ENCODE measurements at places on chromosomes 2 and 18.
A peak's percentile ranks its signal among the peaks of the same experiment; 100 is the strongest.

- no peak overlapping the region for H3K27ac ChIP-seq
- H3K36me3 ChIP-seq = no peaks in the 10 kb centered on the region
- DNase-seq = no peak
- H3K4me3 ChIP-seq = no peak overlapping the region
- H3K4me1 ChIP-seq = no peaks in the 10 kb centered on the region
Measured at GRCh38 chr18:28459587-28459986, 282.7 kb upstream of the CDH2 start.

GRCh38 chr2:130390460-130391057 is 34.7 kb downstream of the PTPN18 start:
- peaks cover 28% of the 10 kb centered on the region for H3K27me3 ChIP-seq
- no peak for DNase-seq
- H3K36me3 ChIP-seq = peaks cover 2% of the 10 kb centered on the region
- H3K4me3 ChIP-seq = peak overlapping the region; percentile 85

DNA sequence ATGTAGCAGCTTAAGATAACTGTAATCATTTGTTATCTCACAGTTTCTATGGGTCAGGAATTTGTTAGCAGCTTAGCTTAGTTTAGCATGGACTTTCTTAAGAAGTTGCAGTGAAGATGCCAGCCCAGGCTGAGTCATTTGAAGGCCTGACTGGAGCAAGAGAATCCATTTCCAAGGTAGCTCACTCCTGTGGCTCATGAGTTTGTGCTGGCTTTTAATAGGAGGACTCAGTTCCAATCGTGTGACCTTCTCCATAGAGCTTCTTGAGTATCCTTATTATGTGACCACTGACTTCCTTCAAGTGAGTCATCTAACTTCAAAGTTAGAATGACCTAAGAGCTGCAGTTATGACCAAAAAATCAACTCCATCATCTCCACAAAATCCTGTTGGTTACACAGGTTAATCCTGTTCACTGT is 1.4 kb downstream of the GPATCH11 start:
- peaks cover 22% of the 10 kb centered on the region for H3K36me3 ChIP-seq
- H3K27me3 ChIP-seq = no peaks in the 10 kb centered on the region
- no peak for DNase-seq

DNA sequence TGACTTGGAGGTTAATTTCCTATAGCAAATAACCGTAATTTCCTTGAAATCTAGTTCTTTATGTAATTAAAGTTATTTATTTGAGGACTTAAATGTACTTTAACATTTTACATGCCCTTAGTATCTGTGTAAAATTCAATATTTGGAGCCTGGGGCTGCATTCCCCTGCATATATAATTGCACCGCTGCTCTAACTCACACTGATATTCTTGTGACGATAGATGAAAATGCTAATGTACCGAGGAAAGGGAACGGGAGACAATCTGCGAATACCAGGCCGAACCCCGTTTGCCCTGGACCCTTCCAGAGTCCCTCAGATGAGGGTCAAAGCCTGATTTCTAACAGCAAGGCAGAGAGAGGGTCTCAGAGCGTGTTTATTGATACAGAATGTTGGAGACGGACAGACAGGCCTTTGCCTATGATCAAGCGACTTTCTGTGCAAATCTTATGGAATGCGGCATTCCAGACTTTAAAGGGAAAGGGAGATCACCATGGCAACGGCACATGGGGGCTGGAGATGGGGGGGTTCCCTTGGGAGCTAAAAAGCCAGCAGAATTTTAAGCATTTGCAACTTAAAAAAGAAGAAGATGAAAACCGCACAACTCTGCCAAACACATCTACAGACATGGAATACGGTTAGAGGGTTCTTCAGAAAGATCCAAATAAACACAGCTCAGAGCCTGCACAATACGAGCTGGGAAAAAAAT is 57.6 kb upstream of the TWIST2 start:
- no peaks in the 10 kb centered on the region for H3K4me1 ChIP-seq
- no peak overlapping the region for H3K27ac ChIP-seq
- no peak overlapping the region for H3K4me3 ChIP-seq
- H3K36me3 ChIP-seq = no peaks in the 10 kb centered on the region
- H3K27me3 ChIP-seq = peaks cover 10% of the 10 kb centered on the region

- H3K27me3 ChIP-seq = peaks cover 21% of the 10 kb centered on the region
- H3K4me1 ChIP-seq = no peaks in the 10 kb centered on the region
- H3K27ac ChIP-seq = no peak overlapping the region
- DNase-seq = no peak
- H3K36me3 ChIP-seq = no peaks in the 10 kb centered on the region
- no peak overlapping the region for H3K4me3 ChIP-seq
Measured at GRCh38 chr2:113407446-113408099, 29.9 kb upstream of the ZNG1B start.

DNA sequence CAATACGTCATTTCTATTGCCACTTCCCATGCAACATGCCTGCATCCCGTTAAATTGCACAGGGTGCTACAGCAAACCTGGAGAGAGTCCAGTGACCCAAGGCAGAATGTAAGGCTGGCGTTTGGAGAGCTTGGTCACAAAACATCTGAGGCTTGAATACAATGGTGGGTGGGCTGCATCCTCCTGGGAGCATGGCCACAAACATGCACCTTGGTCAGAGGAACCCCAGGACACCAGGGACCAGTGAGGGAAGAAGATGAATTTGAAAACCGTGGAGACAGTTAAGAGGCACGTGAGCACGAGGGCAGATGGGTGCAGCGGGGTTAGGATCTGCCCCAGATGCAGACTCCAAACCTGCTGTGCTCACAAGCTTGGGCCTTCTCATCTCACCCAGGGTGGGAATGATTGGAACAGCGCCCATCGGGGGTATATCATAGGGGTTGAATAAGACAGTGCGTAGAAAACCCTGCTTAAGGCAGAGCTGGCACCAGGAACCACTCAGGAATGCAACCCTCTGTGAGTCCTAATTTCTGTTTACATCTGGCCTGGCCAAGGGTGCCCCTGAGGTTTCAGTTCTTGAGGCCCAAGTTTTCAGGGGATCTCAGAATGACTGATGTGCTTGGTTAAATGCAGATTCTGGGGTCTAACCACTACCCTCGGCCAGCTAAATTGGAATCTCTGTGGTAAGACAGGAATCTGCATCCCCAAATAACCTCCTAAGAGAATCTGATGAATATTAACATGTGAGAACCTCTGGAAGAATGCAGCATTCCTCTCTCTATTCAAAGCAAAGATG is 97.2 kb downstream of the ARL4C start:
- DNase-seq = peak; percentile 22
- H3K4me1 ChIP-seq = peaks cover 55% of the 10 kb centered on the region
- peak overlapping the region; percentile 68 for H3K27ac ChIP-seq
- H3K36me3 ChIP-seq = peaks cover 8% of the 10 kb centered on the region

Data from activated naive CD8-positive, alpha-beta T cell treated with anti-CD3 and anti-CD28 coated beads for 36 hours (primary cell).